CD4-positive, alpha-beta T cell treated with Interleukin-1 beta for 1 hour (primary cell): ENCODE measurements at places on chromosomes 11 and 22.
A peak's percentile ranks its signal among the peaks of the same experiment; 100 is the strongest.

DNA sequence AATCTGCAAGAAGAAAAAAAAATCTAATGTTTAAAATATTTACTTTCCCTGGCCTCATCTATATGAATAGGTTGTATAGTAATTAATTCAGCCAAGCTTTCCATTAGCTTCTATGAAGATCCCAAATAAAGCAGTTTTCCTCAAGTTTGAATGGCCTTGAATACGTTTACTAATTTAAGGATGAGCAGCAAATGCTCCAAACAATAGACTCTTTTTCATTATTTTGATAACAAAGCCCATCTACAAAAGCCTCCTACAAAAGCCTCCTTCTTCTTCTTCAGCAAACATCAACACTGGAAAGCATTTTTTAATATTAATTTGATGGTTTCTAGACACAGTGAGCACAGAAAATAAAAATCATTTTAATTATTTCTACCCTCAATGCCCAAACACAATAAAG is 1130.3 kb upstream of the CNTN5 start:
- no peak for DNase-seq

GRCh38 chr11:95254716-95255115 is 23.7 kb upstream of the SESN3 start:
- no peak for DNase-seq

DNA sequence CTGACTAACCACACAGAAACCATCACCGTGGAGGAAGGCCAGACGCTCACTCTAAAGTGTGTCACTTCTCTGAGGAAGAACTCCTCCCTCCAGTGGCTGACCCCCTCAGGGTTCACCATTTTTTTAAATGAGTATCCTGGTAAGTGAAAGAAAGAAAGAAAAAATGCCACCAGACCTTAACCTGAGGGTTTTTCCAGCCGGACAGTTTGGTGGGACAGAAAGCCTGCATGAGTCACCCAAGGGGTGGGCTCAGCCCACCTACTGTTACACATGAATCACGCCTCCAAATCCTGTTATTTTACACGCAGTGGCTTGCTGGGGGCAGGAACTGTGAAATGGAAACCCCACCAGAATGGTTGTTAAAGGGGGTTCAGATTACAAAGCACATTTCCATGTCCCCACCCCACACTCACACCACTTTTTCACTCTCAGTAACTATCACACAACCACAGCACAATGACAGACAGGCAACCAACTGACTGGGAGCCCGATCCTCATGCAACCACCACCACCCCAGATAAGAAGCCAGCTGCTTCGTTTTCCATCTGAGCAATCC is 11.9 kb downstream of the CRTAM start:
- peak; percentile 65 for DNase-seq

GRCh38 chr11:32562839-32563599 is 20.6 kb upstream of the EIF3M start:
- no peak for DNase-seq

DNA sequence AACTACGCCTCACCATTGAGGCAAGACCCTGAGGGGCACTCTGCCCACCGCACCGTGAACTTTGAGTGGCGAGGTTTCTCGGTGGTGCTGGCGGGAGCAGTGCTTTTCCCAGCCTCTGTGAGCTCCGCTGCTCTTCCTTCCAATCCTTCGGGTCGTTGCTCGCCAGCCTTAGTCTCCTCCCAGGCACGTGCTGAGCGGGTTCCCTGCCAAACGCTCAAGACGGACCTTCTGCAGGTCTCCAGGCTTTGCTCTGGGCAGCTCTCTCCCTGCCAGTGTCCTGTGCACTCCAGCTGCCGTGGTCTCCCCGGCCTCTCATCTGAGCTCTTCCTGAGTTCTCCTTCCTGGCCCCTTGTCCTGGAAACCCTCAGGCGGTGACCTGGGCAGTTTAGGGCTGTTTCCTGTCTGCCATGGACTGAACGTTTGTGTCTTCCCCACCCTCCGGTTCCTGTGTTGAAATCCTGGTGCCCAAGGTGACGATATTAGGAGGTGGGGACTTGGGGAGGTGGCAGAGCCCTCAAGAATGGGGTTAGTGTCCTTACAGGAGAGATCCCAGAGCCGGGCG is 11.2 kb upstream of the MUC6 start:
- DNase-seq, result no peak

GRCh38 chr22:45429981-45430775 is 16.7 kb downstream of the RIBC2 start:
- no peak for DNase-seq

DNA sequence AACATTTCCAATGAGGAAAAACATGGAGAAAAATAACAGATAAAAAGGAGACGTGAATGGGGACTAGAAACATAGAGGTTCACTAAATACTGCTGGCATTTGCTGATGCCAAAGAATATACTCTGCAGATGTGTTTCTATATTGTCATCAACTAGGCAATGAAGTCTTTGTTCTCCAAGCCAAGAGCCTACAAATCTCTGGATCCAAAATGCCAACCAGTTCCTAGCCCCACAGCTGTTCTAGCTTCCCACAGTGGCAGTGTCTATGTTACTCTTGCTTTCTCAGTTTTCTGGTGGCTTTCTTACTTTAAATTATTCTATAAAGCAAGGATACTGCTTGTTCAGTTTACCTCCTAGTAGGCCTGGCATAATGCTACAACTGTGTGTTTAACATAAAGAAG is 977.9 kb upstream of the CCDC90B start:
- no peak for DNase-seq

DNA sequence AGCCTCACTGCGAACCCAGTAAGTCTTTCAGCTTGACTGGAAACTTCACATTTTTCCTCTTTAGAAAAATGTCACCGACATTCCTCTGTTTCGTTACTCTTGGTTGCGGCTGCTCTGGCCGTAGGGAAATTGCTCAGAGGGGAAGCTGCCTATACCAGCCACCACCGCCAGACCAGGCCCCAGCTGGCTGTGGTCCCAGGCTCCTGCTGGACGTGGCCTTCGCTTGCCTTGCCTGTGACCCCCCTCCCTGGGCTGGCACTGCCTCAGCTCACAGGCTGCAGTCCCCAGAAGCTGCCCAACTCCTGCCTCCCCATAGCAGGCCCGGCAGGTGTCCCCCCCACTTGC is 197.8 kb downstream of the MN1 start:
- DNase-seq, result no peak

DNA sequence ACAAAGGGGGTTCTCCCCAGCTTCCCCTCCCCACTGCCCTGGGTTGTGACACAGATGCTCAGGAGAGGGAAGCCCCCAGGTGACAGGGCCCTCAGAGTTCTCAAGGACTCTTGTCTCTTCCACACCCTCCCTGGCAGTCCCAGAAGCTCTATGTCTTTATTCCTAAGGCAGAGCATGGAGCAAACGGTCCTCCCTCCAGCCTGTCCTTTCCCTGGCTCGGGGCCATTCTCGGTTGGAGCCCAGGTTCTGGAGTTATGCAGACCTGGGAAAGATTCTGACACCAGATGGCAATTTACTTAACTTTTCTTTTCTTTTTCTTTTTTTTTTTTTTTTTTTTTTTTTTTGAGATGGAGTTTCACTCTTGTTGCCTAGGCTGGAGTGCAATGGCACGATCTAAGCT is 186.6 kb downstream of the CEP164 start:
- DNase-seq, result no peak

DNA sequence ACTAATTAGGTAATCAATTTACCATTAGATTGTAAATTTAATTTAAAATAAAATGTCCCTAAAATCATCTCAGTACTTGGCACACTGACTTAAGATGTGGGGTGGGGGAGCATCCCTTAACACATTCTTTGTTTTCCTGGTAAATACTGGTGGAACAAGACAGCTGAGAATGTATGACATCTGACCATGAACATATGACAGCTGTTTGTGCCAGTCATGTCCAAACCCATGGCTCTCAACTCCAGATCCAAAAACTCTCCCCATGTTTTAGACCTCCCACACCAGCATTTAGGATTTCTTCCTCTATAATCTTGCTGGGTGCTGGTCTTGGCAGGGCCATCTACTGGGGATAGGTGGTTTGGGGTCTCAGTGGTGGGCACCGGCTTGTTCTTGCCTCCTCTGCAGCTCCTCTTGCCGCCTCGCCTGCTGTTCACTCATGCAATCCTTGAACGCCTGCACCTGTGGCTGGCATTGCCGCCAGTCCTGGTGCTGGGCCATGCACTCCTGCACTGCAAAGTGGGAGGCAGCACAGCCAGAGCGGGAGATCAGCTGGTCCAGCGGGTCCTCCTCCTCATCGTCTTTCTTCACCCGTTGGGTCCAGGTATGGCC is 3.8 kb downstream of the COA4 start:
- no peak for DNase-seq

- DNase-seq, result no peak
Measured at GRCh38 chr11:35146711-35147110, 7.7 kb downstream of the CD44 start.

GRCh38 chr11:95948637-95949036 is 24.7 kb upstream of the MTMR2 start:
- no peak for DNase-seq

DNA sequence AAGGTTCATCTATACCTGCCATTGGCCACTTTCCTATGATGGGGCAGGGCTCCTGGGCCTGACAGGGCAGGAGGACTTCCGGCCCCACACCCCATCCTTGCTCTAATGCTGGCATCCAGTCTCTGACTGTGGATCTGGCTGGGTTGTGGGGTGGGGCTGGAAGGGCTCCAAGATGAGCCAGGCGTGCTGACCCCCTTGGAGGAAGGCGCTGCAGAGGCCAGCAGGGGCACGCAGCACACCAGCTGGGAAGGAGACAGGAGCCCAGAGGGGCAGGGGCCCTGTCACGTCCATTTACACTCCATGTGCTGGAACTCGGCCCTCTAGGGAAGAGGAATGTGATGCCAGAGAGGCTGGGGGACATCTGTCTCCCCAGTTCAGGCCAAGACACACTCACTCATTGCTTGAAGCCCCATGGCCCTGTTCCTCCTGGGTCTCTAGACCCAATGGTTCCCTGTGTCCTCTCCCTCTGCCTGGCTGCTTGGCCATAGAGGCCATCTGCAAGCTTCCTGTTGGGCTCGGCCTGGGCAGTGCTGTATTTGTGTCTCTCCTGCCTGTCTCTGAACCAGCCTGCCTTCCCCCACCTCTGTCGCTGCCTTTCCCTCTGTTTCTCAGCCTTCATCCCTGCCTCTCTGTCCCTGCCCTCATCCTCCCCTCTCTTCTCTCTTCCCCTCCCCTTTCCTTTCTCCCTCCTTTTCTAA is 67.5 kb upstream of the NECTIN1 start:
- no peak for DNase-seq

- DNase-seq, result no peak
Measured at GRCh38 chr11:19889531-19889930, 176.9 kb downstream of the NAV2 start.

DNA sequence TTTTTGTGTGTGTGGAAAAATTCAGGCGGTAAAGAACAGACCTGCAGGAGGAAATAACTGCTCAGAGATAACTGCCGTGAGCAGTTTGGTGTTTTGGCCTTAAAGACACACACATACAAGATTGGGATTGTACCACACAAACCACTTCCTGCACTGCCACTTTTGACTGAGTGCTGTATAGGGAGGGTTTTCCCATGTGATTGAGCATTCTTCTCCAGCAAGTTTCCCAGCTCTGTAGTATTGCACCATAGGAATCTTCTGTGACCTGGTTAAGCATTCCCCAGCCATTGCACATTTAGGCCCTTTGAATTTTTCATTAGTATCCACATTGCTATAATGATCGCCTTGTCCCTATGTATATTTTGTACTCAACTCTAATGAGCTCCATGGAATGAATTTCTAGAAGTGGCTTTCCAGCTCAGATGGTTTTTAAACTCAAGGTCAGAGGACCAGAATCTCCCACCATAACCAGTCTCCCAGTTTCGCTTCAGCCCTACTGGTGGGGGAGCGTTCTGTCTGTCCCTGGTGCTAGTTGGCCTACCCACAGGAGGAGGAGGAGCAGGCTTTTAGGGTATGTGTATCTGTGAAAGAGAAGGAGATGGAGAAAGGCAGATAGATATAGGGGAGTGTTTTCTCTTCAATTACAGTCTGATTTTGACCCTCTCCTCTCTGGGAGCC is 9.3 kb downstream of the CD82 start:
- DNase-seq, result peak; percentile 51

DNA sequence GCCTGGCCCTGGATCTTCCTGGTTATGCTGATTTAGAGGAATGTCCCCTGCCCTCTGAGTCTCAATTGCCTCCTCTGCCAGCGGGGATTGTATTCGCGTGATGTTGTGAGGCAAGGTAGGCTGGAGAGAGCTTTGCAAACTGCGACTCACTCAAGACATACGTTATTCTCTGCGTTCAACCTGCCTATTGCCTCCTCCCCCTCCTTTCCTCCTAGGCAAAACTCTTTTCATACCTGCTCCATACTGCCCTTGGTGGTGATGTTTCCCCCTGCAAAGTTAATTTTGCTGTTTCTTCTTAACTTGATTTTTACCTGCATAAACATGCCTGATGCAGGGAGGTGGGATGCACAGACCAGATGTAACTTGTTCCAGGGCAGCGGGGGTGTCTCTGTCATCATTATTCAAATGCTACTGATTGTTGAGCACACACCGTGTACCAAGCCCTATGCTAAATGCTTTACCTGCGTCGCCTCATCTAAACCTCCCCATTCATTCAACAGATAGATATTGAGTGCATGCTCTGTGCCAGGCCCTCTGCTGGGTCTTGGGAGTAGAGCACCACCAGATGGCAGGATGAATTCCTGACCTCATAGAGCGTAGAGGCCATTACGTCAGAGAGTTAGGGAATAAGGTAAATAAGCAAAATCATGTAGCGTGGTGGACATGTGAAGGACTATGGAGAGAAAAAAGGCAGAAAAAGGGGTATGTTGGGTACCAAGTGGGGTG is 29.0 kb downstream of the SGSM1 start:
- DNase-seq, result no peak

DNA sequence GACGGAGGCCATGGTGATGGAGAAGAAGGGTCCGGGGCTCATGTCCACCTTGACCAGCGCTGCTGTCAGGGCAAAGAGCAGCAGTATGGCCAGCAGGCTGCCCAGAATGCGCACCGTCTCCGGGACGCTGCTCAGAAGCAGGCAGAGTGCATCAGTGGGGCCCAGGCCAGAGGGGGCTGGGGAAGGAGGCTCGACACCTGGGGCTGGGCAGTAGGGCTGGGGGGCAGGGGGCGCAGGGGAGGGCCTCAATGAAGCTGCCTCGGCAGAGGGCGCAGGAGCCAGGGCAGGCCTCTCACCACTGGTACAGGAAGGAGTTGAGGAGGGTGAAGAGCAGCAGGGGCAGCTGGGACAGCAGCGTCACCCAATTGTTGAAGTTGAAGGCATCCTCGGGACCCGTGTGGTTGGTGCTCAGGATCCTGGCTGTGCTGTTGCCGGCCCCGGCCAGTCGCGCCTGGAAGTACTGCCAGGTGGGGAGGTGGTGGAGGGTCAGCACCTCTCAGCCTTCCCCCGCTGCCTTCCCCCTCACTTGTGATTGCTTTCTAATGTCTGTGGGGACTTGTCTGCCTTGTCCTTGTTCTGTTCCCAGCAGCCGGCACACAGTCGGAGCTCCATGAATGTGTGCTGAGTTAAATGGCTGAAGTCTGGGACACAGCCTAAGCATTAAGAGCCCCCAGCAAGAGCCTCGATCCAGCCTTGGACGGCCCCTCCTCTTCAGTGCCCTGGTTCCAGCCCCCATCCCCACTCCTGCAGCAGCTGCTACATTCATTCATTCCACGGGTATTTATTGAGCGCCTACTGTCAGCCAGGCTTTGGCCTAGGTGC is 2.3 kb downstream of the SLC29A2 start:
- no peak for DNase-seq
